ENCODE measurements at places on chromosomes 1 and 21.

- no peaks in the 10 kb centered on the region for H3K4me1 ChIP-seq
- no peaks in the 10 kb centered on the region for H3K27me3 ChIP-seq
- H3K27ac ChIP-seq = no peak overlapping the region
- no peaks in the 10 kb centered on the region for H3K36me3 ChIP-seq
Measured at GRCh38 chr1:52592637-52593323, 9.4 kb upstream of the GPX7 start.

DNA sequence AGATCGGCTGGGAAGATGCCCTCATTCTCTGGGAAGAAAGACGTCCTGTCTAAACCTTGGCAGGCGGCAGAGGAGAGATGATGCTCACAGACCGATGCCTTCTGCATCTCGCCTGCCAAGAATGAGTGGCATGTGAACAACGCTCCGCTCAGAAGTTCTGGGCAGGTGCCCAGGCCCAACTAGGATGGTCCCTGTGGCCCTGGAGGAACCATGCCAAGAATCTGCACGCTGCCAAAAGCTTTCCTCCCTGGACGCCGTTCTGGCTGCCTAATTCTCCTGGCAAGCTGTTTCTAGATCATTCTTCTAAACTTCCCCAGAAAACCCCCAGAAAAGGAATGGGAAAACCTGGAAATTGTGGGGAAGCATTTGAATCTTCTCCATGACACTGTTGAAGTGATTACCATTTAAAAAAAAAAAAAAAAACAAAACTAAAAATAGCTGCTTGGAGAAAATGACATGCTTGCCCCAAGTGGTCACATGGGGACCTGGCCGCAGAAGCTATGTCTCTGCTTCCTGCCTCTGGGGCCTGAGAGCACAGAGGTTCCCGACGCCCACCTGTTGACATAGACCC, 440.9 kb downstream of the PRDM2 start:
- H3K27me3 ChIP-seq = no peaks in the 10 kb centered on the region
- H3K4me3 ChIP-seq = no peak overlapping the region
- H3K36me3 ChIP-seq = no peaks in the 10 kb centered on the region
- no peak for DNase-seq
- peaks cover 8% of the 10 kb centered on the region for H3K4me1 ChIP-seq

- H3K27ac ChIP-seq = no peak overlapping the region
- DNase-seq = no peak
- H3K4me1 ChIP-seq = no peaks in the 10 kb centered on the region
Measured at GRCh38 chr1:167496797-167497619, 21.3 kb downstream of the CD247 start.

DNA sequence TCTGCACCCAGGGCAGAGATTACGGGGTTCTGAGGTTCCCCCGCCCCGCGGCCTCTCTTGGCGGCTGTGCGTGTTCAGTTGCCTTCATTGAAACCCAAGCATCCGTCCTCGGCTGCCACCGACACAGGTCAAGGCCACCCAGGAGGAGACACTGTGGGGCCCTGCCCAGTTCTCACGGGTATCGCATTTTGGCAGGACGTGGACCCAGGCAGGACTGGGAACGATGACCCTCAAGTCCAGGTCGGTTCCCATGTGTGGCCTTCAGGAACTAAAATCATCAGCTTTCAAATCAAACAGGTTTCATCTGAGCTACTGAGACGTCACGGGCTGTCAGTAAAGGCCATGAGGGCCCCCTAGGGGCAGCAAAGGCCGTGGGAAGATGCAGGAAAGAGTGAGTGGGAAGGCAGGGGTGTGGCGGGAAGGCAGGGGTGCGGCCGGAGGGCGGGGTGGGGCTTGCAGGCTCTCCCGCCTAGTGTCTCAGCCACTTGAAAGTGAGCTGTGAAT, 7.0 kb upstream of the C1orf174 start:
- H3K27me3 ChIP-seq = no peaks in the 10 kb centered on the region
- H3K4me1 ChIP-seq = no peaks in the 10 kb centered on the region
- H3K27ac ChIP-seq = no peak overlapping the region

- no peaks in the 10 kb centered on the region for H3K4me1 ChIP-seq
- H3K27me3 ChIP-seq = no peaks in the 10 kb centered on the region
- no peaks in the 10 kb centered on the region for H3K36me3 ChIP-seq
- no peak overlapping the region for H3K4me3 ChIP-seq
- no peak for DNase-seq
Measured at GRCh38 chr1:233939451-233939850, 35.0 kb downstream of the SLC35F3 start.

- peaks cover 7% of the 10 kb centered on the region for H3K4me1 ChIP-seq
- no peak for DNase-seq
- no peak overlapping the region for H3K27ac ChIP-seq
- H3K27me3 ChIP-seq = no peaks in the 10 kb centered on the region
- H3K36me3 ChIP-seq = no peaks in the 10 kb centered on the region
- no peak overlapping the region for H3K4me3 ChIP-seq
Measured at GRCh38 chr1:117651616-117652015, 45.8 kb downstream of the TENT5C start.

DNA sequence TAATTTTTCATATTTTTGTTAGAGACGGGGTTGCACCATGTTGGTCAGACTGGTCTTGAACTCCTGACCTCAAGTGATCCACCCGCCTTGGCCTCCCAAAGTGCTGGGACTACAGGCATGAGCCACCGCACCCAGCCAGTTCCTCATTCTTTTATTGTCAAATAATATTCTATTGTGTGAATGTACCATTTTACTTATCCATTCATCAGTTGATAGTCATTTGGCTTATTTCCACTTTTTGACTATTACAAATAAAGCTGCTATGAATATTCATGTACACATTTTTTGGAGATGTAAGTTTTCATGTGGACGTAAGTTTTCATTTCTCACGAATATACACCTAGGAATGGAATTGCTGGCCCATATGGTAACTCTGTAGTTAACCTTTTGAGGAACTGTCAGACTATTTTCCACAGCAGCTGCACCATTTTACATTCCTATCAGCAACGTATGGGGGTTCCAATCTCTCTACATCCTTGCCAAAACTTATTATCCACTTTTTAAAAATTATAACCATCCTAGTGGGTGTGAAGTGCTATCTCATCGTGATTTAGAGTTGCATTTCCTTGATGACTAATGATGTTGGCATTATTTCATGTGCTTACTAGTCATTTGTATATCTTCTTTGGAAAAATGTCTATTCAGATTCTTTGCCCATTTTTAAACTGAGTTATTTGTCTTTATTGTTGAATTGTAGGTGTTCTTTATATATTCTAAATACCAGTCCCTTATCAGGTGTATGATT, 12.7 kb downstream of the PACC1 start:
- no peaks in the 10 kb centered on the region for H3K36me3 ChIP-seq
- DNase-seq = no peak
- H3K27me3 ChIP-seq = no peaks in the 10 kb centered on the region
- no peaks in the 10 kb centered on the region for H3K4me1 ChIP-seq
- H3K4me3 ChIP-seq = no peak overlapping the region

DNA sequence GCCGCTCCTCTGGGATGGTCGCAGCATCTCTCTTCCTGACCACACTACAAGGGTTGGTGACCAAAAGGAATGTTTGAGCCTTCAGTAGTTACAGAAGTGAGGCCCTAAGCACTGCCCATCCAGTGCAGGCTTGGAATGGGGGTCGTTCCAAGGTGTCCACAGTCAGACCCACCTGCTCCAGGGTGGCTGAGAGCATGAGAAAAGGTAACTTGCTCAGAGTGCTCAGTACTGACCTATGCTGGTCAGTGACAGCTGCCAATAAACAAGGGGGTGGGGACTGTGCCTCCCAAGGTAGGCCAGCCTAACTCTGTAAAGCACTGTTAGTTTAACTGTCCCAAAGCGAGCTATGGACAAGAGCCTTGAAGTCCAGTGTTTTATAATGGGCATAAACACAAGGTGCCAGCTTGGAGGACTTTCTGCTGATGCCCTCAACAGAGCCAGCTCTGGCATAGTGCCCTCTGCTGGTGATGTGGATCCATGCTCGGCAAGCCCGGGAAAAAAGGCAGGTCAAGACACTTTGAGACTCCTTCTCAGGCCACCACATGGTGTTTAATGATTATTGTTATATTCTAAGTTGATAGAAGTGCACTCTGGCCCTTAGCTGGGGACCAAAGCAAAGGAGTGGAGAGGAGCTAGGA, 78.1 kb upstream of the DNAH14 start:
- H3K27me3 ChIP-seq = no peaks in the 10 kb centered on the region
- H3K4me3 ChIP-seq = no peak overlapping the region
- H3K36me3 ChIP-seq = no peaks in the 10 kb centered on the region
- H3K27ac ChIP-seq = no peak overlapping the region
- H3K4me1 ChIP-seq = no peaks in the 10 kb centered on the region

DNA sequence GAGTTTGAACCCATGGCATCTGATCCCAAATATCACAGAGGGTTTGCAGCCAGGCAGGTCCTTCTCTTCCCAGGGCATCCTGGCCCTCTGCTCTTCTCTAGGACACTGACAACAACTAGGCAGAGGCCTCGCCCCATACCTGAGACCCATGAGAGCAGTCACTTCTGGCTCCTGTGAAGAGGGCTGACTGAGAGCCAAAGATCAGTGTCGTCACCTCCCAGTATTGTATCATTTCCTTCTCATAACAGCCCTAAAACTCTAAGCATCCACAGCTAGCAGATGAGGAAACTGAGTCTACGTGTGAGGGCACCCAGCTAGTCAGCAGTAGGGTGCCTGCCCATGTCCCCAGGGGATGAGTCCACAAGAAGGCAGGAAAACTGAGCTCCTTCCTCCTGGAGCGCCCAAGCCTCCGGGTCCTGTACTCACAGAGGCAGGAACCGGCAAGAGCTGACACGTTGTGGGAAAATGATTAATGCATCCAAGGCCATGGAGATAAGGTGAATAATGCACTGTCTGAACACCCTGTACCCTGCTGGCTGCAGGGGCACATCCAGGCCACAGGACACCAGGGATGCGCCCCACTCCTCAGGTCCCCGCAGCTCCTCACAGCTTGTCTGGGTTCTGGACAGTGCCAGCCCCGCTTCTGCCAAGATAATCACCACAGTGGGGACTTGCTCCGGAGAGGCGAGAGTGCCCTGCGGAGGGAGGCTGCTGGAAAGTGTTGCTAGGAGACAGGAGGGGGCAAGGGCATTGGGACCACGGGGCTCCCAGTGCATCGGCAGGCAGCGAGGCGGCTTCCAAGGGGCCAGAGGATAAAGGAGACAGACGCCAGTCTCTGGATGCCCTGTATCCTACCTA, 340.0 kb downstream of the NPHP4 start:
- H3K4me1 ChIP-seq = no peaks in the 10 kb centered on the region
- no peak for DNase-seq
- H3K27me3 ChIP-seq = peaks cover 39% of the 10 kb centered on the region
- H3K27ac ChIP-seq = no peak overlapping the region
- no peak overlapping the region for H3K4me3 ChIP-seq

DNA sequence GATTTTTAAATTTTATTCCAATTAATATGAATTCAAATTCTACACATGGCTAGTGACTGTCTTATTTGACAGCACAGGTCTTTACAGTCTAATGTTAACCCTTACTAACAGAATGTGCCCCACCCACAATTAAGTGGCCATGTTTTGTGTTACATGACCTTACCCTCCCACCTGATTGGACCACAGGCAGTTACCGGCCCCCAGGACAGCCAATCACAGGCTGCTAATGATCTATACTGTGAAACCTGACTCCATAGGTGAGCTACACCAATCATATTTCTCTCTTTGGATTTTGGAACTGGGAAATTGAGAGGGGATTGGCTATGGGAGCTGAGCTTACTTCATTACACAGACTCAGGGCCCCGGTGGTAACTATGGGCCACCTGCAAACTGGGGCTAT, 27.5 kb downstream of the ZP4 start:
- H3K36me3 ChIP-seq = no peaks in the 10 kb centered on the region
- no peaks in the 10 kb centered on the region for H3K4me1 ChIP-seq
- H3K27me3 ChIP-seq = no peaks in the 10 kb centered on the region
- no peak overlapping the region for H3K4me3 ChIP-seq
- no peak overlapping the region for H3K27ac ChIP-seq

GRCh38 chr1:159184201-159184600, 12.8 kb downstream of the CADM3 start:
- peaks cover 34% of the 10 kb centered on the region for H3K27me3 ChIP-seq
- H3K4me3 ChIP-seq = no peak overlapping the region
- DNase-seq = no peak
- no peaks in the 10 kb centered on the region for H3K4me1 ChIP-seq
- H3K36me3 ChIP-seq = no peaks in the 10 kb centered on the region
- H3K27ac ChIP-seq = no peak overlapping the region

DNA sequence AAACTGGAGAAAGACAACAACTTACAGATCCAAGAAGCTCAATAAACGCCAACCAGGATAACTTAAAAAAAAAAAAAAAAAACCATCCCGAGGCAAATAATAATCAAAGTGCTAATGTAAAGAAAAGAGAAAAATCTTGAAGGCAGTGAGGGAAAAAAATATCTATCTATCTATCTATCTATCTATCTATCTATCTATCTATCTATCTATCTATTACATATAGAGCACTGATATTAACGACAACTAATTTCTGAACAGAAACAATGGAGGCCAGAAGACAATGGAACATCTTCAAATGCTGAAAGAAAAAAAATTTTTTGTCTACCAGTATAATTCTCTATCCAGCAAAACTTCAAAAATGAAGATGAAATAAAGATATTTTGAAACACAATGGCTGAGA, 18.0 kb downstream of the PACC1 start:
- no peak for DNase-seq
- no peaks in the 10 kb centered on the region for H3K27me3 ChIP-seq
- H3K27ac ChIP-seq = no peak overlapping the region
- H3K4me1 ChIP-seq = no peaks in the 10 kb centered on the region

DNA sequence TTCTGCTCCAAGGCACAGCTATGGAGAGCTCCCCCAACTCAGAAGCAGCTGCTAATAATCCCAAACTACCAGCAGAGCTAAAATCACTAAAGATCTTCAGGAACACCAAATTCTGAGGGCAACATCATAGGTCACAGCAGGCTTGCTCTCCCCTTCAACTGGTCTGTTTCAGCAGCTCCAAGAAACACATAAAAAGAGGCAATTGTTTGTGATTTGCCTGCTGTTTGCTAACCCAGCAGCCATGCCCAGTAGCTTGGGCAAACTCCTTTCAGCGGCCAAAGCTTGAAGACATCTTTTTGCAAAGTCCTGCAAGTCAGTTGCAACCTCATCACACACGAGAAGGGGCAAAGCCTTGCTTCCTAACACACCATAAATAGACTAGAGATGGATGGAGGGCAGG, 8.9 kb downstream of the ERI3 start:
- no peak overlapping the region for H3K27ac ChIP-seq
- H3K36me3 ChIP-seq = no peaks in the 10 kb centered on the region
- no peaks in the 10 kb centered on the region for H3K27me3 ChIP-seq
- no peak overlapping the region for H3K4me3 ChIP-seq
- H3K4me1 ChIP-seq = no peaks in the 10 kb centered on the region

DNA sequence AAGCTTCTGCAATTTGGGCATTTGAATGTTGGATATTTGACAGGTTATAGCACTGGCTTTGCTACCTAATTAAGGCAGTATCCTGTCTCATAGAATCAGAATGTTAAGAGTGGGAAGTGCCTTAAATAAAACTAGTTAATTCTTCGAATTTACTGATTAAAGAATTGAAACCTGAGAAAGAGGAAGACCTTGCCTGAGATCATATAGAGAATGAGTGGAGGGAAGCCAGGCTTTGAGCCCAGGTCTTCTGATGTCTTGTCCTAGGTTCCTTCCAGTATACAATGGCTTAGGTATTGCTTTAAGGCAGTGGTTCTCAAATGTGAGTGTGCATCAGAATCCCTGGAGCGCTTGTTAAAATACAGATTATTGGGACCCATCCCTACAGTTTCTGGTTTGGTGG, 20.9 kb upstream of the SH3BGRL3 start:
- DNase-seq = no peak
- no peaks in the 10 kb centered on the region for H3K27me3 ChIP-seq
- H3K27ac ChIP-seq = no peak overlapping the region
- H3K4me3 ChIP-seq = no peak overlapping the region
- no peaks in the 10 kb centered on the region for H3K4me1 ChIP-seq

GRCh38 chr1:61387829-61388228, 305.5 kb downstream of the NFIA start:
- peaks cover 1% of the 10 kb centered on the region for H3K36me3 ChIP-seq
- H3K4me1 ChIP-seq = no peaks in the 10 kb centered on the region
- H3K27me3 ChIP-seq = no peaks in the 10 kb centered on the region

Measured in transverse colon (tissue), 4 donors.